ENCODE measurements at places on chromosomes 12 and 14.

DNA sequence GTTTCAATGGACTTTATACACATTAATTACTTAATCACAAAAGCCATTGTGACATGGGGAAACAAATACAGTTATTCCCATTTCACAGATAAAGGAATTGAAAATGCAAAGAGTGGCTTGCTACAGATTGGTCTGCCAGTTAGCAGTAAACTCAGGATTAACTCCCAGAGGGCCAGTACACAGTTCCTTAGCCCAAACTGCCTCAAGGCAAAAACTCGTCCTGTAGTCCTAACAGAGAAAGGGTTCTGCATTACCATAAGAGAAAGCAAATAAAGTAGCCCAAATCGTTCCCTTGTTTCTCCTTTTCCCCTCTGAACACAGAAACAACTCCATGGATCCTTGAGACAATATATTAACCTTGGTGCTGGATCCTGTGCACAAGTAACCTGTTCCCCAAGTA, 274.4 kb downstream of the LRIG3 start:
- no peak for DNase-seq

DNA sequence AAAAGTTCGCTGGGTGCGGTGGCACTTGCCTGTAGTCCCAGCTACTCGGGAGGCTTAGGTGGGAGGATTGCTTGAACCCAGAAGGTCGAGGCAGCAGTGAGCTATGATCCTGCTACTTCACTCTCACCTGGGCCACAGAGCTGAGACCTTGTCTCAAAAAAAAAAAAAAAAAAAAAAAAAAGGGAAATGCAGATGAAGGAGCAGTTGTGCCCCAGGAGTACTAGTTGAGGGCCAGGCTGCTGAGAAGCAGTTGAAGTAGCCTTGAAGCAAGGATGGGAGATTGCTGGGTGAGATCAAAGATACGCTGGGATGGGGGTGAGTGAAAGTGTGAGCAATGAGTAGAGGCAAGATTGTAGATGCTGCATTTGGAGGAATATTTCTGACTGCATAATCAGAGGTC, 93.4 kb upstream of the DNM1L start:
- no peak for DNase-seq

DNA sequence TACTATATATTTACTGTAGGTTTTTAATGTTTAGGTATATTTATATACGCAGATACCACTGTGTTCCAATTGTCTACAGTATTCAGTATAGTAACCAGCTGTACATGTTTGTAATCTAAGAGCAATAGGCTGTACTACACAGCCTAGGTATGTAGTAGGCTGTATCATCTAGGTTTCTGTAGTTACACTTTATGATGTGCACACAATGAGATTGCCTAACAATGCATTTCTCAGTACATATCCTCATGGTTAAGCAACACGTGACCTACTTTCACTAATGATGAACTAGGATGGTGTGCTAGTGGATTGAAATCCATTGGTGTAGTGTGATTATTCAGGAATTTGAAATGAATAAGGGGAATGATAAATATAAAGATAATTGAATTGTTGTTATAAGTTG, 77.7 kb downstream of the ETNK1 start:
- DNase-seq, result peak; percentile 14

DNA sequence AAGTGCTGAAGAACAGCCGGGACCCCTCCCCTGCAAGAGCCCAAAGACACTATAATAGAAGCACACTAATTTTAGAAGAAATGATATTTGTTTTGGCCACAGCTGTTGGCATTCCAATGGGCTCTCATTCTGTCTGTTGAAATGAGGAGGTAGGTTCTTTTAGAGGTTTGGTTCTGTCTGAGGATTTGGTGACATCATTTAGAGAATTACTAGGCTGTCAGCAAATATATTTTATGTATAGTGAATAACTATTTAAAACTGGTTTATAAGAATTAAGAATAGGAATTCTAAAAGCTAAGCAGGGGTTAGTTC, 200.7 kb upstream of the SLC38A2 start:
- no peak for DNase-seq

GRCh38 chr12:98612696-98613334, 19.3 kb downstream of the SLC25A3 start:
- DNase-seq, result no peak

GRCh38 chr14:104965561-104966231, 12.5 kb downstream of the AHNAK2 start:
- DNase-seq, result no peak

DNA sequence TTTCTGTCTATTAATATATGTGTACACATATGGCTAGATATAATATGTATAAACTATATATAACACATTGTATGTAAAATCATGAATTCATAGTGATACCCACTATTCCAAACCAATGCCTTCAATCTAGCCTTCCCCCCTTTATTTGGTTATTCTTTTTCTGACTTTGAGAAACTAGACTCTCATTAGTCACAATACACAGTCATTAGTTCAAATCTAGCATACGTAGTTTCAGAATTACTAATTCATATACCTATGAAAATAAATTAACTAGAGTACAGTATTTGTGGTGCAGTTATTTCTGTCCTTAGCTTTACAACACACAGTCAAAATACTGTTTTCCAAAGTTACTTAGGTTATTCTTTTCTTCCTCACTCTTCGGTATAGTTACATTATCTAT, 268.2 kb downstream of the DPF3 start:
- no peak for DNase-seq

DNA sequence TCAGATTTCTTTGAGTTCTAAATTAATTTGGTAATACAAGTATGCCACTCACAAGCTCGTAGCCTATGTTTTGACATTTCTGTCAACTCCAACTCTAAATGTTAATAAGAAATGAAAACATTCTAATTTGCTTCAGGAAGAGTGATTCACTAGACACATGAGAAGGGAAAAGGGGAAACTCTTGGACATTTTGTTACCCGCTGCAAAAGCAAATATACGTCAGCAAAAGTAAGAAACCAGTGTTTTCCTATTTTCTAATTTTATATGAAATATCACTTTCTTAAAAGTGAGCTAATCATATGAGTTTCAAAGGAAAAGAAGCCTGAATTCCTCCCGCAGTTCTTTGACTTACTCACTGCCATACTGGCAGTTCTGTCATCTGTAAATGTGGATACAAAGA, 162.3 kb downstream of the GRIP1 start:
- DNase-seq, result no peak

GRCh38 chr12:46518169-46518568, 145.6 kb upstream of the SLC38A2 start:
- DNase-seq, result no peak

DNA sequence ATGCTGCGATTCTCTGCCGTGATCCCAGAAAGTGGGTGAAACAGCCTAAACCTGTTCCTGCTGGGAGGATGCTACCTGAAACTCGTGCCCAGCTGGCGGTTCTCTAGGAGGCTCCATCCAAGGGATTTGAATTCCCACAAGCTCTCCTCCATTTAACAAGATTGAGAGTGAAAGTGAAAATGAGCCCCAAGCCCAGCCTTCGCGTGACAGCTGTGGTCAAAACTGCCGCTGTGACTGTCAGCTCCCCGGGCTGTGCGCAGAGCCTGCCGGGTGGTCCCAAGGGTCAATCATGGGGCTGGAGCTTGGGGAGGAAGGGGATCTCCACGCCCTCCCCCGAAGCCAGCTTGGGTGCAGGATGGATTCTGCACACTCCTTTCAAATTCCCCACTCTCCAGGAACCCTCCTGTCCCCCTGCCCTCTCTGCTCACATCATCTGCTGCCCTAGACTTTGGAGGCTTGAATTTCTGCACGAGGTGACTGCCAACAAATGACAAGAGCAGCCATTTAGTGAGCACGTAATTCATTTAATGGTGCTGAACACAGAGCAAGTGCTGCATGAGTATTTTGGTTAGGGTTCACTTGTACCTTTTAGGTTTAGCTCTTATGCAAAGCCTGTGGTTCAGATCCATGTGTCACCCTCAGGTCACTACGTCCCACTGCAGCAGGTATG, 5.3 kb downstream of the ASB2 start:
- peak; percentile 15 for DNase-seq

DNA sequence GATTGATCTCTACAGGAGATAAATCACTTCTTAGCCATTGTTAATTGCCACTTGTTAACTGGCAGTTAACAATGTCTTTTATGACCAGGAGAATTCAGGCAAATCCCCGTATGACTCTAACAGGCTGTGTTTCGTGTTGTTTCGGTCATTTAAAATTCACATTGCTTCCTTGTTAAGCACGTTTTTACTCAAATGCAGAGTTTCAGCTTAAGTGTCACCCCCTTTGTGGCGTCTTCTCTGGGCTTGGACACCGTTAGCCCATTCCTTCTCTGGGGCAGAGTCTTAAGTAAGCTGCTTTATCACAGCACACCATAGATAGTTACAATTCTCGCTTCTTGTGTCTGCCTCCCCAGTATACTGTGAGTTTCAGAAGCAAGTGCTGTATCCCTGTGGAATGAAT, 205.4 kb downstream of the EPS8 start:
- no peak for DNase-seq

GRCh38 chr12:121015825-121016766, at the start of gene C12orf43:
Gene C12orf43 (minus strand): TSS chr12:121016487. CDS start chr12:121016474, 13 bp downstream.
- DNase-seq, result peak; percentile 95

- DNase-seq, result no peak
Observed at GRCh38 chr12:124493809-124494750, 73.3 kb downstream of the NCOR2 start.
